Ecto neural progenitor cell (in vitro differentiated cells): ENCODE measurements at places on chromosomes 12 and 14.

DNA sequence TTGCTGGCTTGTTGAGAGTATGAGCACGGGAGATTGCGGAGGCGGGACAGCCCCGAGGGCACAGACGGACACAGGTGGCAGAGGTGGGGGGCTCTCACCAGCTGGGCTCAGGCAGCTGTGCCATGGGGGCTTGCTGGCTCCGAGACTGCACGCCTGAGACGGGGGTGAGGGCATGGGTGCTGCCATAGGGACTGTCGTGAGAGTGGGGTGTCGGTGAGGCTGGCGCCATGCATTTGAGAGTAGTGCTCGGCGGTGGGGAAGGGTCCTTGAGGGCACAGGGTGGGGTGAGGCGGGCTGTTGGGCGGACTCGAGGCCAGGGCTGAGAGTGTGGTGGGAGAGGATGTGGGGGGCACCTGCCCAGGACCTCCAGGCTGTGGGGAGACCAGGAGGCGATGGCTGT, 40.7 kb upstream of the TEX22 start:
- no peak for DNase-seq

GRCh38 chr12:118925826-118926225, 55.5 kb upstream of the SRRM4 start:
- no peak for DNase-seq

GRCh38 chr14:105806568-105806967, 280.2 kb downstream of the TMEM121 start:
- DNase-seq, result no peak

DNA sequence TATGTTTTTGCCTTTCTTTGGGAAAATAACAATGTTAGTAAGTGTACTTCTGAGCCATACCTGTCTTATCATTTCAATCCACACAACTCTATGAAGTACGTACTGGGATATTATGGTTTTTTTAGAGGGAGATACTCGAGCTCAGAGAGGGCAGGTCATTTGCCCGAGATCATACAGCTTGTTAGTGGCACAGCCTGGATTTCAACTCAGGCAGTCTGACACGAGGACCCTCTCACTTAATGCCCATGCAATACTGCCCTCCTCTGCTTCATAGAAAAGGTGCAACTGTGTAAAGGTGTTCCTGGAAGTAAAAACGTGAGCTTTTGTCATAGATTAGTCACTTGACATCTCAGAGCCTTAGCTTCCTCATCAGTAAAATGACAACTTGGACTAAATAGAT, 128.0 kb downstream of the NDUFA12 start:
- no peak for DNase-seq

- DNase-seq, result no peak
Observed at GRCh38 chr14:56322531-56322930, 204.3 kb downstream of the PELI2 start.

GRCh38 chr12:122345042-122345441, 77.4 kb downstream of the CLIP1 start:
- DNase-seq, result no peak

- no peak for DNase-seq
Observed at GRCh38 chr12:128920468-128920867, 67.2 kb downstream of the GLT1D1 start.

DNA sequence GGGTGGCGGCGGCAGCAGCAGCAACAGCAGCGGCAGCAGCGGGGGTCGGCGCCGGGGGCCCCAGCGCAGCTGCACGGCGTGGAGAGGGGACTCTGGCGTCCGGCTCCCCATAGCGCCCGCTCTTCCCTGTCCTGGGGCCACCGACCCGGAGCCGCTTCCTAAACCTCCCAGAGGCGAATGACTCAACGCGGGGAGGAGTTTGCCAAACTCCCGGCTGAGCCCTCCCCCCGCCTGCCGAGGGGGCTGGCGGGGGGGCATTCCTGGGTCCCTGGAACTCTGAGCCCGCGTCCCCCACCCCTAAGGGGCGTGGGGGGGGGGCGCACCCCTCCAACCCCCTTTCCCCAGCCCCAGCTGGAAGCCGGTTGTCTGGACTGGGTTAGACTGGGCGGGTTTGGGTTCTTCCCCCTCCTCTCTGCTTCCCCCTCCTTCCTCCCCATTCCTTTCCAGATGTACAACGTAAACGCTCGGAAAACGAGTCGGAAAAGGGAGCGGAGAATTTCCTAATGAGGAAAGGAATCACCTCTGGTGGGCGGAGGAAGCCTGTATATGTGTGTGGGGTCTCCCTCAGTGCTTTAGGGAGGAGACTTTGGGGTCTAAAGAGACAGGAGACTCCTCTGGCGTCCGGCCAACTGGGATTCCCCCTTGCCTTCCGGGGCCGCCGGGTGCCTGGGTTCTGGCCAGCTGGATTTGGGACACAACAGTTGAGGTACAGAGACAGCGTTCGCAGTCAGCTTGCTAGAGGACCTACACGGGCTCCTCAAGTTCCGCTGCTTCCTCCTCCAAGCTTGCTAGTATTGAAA, at the start of gene ITGA5:
ITGA5 (minus strand) TSS at position 179 of the 800 bp plus-strand sequence; CDS start at position 111, 68 bp downstream.
- peak; percentile 82 for DNase-seq

- DNase-seq, result no peak
Observed at GRCh38 chr12:31560516-31560915, 30.4 kb downstream of the DENND5B start.

GRCh38 chr14:53108292-53109104, 44.6 kb downstream of the DDHD1 start:
- DNase-seq, result no peak

DNA sequence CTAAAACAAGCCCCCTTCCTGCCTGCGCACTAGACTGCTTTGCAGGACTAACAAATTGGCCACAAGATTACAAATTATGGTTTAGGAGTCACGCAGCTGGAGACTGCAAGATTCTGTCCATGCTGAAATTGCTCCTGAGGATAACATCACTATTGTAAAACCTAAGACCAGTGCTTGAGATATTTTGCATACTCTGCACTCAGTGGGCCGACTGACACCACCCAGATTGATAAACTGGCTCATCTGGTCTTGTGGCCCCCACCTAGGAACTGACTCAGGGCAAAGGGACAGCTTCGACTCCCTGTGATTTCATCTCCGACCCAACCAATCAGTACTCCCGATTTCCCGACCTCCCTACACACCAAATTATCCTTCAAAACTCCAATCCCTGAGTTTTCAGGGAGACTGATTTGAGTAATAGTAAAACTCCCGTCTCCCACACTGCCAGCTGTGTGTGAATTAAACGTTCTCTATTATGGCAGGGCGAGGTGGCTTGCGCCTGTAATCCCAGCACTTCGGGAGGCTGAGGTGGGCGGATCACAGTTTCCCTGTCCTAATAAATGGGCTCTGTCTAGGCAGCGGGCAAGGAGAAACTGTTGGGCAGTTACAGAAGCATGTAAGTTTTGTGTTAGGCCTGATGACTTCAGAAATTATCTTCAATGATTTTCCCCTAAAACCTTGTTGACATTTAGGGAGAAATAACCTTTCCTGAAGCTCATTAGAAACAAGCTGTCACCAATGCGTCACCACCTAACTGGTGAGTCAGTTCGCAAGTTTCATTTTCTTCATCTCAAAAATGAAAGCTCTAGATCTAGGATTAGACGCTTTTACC, 5.3 kb upstream of the UBC start:
- no peak for DNase-seq

DNA sequence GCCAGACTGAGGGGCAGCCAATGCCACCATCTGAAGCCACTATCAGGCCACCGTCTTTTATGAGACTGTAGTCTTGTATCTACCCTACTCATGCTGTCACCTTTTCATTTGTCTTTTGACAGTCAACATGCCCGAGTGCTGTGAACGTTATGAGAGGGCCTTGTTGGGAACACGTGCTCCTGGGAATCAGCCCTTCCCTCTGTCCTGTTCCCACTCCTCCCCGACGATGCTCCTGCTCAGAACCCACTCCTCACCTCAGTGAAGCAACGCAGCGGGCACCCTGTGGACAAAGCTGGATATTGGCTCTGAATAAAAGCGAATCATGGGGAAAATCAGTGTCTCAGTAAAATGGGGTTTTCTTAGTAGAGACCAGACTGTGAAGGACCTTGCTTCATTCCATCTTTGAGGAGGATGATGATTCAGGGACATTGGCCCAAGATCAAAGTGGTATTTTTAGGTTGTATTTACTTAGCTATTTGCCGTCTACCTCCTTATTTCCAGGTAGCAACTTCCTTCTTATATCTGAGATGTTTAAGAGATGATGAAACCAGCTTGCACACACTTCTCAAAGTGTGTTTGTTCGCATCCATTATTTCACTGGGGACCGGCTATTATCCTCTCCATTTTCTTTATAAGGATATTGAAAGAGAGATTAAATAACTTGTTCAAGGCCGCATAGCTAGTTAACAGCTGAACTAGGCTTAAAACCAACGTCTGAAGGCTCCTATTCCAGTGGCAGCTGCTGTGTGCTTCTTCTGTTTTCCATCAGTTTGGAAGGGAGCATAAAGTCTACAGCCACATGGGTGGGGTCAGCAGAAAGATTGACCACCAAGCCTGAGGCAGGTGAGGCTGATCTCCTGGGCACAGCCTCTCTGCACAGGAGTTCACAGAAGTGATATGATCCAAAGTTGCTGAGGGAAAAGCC, 43.9 kb upstream of the CTDSP2 start:
- no peak for DNase-seq

DNA sequence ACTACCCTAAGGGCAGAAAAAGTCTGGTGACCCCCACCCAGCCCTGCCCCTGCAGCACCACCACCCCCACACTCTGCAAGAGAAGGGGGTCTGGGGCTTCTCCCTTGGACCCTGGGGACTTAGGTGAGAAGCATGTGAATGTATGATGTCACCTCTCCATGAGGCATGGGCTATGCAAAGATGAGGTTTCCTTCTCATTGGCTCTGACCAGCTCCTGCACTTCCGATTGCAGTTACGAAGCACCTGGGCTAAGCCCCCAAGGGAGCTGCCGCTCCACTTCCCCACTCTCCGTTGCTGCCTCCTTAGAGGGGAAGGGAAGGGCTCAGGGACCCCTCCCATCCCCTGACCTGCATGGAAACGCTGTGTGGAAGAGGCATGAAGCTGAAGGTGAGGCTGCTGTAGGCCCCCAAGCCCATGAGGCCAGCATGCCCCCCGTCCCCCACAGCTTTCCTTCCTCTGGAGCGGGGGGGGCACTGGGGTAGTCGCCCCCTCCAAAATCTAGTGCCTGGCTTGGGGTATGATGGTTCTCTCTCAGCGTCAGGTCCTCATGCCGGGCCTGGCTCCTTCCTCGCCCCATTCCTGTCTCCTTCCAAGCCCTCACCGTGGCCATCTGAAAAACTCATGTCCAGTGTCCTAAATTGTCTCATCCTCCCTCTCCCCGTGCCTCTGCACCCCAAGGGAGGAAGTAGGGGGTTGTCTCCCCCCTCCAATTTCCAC, 5.5 kb upstream of the DDX23 start:
- DNase-seq, result no peak

GRCh38 chr14:80927083-80927989, 14.2 kb downstream of the CEP128 start:
- no peak for DNase-seq

DNA sequence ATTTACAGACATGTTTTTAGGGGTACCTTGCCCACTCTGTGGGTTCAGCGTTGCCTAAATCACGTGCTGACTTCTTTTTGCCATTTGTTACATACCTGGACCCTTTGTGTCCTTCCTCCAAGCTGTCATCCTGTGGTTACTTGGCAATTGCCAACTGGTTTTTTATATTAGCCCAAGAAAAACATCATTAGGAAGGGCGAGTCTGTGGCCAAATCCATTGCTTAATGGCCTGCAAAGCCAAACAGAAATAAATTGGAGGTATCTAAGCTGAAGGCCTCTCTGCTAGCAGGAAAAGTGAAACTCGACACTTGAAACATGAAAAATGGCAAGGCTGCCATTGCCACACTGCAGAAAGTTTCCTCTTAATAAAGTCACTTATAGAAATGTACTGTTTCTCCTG, 190.4 kb downstream of the NUAK1 start:
- peak; percentile 11 for DNase-seq

DNA sequence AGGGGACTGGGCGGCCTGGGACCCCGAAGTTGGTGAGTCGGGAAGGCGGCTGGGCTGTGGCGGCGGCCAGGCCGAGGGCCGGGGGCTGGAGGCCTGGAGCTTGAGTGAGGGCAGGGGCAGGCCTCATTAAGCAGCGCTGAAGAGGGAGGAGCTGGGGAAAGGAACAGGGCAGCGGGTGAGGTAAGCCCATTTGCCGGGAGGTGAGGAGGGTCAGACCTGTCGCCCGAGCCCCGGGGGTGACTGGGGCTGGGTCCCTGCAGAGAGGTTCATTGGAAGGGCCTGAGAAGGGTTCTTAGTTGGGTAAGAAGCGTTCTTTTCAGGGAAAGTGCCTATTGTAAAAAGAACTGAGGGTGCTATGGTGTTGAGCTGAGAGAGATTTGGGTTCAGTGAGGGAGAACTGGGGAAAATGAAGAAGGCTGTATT, 441 bp downstream of the RAB5B start:
- DNase-seq, result no peak

- no peak for DNase-seq
Observed at GRCh38 chr12:1339618-1340319, 254.6 kb downstream of the FBXL14 start.

GRCh38 chr14:52467515-52468266, 84.6 kb downstream of the TXNDC16 start:
- DNase-seq, result no peak

- peak; percentile 91 for DNase-seq
Observed at GRCh38 chr12:57461276-57461916, 1.8 kb downstream of the GLI1 start.

- no peak for DNase-seq
Observed at GRCh38 chr14:100211893-100212292, 27.1 kb upstream of the YY1 start.

- no peak for DNase-seq
Observed at GRCh38 chr12:27549236-27549800, 25.3 kb downstream of the PPFIBP1 start.

DNA sequence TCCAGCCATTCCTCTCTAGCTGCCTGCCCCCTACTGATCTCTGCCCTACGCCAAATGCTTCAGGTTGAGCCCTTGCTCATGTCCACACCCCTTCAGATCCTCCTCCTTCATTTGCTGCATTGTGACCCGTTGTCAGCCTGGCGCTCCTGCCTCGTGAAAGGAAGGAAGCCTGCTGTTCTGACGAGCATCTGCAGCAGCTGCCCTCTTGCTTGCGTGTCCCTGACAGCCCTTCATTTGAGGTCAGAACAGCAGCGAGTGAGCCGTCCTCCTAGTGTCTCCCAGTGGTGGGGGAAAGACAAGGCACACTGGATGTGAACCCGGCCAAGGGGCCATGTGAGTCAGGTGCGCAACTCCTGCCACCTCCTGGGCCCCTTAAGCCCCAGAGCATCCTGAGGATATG, 3.0 kb upstream of the PIANP start:
- peak; percentile 66 for DNase-seq

- DNase-seq, result no peak
Observed at GRCh38 chr14:40894846-40895245, 711.8 kb upstream of the LRFN5 start.

DNA sequence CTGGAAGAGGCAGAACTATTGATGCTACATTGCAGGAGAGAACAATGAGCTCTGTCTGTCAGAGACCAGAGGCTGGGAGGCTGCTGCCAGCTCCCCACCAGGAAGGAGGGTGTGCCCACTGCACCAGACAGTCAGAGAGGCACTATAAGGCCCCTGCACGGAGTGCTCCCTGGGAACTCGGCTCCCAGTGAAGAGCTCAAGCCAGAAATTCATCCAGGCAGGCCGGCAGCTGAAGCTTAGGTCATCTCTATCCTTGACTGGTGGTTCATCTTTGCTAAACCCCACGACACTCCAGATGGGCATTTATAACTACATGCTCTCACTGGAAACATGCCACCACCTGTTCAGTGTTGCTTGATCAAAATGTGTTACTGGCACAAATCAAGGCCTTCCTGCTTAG, 65.1 kb upstream of the GPATCH2L start:
- DNase-seq, result no peak
